Fibroblast of skin of left biceps (primary cell): ENCODE measurements at places on chromosomes 11 and 22.
A peak's percentile ranks its signal among the peaks of the same experiment; 100 is the strongest.

DNA sequence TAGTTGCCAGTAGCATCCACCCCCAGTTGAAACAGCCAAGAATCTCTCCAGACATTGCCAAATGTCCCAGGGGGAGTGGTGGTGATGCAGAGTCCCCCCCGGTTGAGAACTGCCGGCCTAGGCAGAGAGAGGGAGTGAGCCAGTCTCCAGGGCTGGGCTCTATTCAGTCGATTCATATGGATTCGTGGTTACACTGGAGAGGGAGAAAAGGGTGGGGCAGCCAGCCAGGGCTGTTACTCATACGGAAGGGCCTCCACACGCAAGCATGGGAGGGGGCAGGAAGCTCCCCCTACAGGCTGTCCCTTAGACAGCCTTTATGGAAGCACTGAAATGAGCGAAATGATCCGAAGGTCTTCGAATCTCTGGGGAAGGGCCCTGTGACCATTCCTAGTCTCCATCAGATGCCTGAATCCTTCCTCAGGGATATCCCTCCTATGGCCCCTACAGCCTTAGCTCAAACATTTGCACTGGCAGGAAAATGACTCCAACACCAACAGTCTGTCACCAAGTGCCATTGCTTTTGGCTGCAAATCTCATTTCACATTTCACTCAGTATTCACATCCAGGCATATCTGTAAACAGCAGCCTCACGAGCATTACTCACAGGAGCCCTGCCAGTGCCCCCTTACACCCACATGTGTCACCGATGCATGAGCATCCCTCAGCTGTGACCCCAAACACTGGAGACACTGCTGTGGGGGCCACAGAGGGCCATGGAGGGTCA lies 18.4 kb upstream of the TLCD5 start:
- peak; percentile 79 for DNase-seq

DNA sequence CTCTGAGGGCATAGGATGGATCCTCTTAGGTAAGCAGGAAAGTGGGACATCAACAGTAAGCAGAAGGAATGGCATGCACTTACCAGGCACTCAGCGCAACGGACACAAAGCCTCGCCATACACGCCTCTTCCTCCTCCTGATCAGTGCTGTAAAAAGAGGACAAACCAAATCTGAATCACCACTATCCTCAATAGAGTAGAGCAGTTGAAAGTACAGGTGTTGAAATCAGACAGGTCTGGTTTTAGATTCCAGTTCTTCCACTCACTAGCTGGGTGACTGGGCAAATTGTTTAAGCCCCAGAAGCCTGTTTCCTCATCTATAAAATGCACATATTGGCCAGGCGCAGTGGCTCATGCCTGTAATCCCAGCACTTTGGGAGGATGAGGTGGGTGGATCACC lies 8.6 kb upstream of the JAML start:
- DNase-seq, result no peak

- no peak for DNase-seq
Measured at GRCh38 chr11:35011944-35012343, 95.5 kb downstream of the PDHX start.

GRCh38 chr11:13289081-13289480 lies 11.5 kb downstream of the BMAL1 start:
- DNase-seq, result no peak

GRCh38 chr11:1043563-1044096 lies 7.1 kb upstream of the MUC6 start:
- no peak for DNase-seq

GRCh38 chr22:45238957-45239680 lies 1.6 kb downstream of the KIAA0930 start:
- no peak for DNase-seq

- no peak for DNase-seq
Measured at GRCh38 chr11:86606836-86607481, 65.5 kb downstream of the ME3 start.

DNA sequence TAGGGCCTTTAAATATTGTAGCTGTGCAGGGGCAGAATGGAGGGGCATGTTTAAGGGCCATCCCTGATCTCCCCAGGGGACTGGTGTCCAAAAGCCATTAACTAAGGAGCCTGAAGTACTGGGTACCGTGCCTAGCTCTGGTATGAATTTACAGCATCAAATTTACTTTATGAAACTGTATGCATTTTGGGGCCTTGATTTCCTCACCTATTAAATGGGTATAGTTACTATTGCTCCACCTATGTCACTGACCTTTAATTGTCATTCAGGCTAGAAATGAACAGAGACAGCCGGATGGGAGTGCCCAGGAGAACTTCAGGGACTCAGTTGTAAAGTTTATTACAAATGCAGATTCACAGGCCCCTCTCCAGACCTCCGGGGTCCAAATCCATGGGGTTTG lies 11.8 kb upstream of the TP53I11 start:
- DNase-seq, result no peak

DNA sequence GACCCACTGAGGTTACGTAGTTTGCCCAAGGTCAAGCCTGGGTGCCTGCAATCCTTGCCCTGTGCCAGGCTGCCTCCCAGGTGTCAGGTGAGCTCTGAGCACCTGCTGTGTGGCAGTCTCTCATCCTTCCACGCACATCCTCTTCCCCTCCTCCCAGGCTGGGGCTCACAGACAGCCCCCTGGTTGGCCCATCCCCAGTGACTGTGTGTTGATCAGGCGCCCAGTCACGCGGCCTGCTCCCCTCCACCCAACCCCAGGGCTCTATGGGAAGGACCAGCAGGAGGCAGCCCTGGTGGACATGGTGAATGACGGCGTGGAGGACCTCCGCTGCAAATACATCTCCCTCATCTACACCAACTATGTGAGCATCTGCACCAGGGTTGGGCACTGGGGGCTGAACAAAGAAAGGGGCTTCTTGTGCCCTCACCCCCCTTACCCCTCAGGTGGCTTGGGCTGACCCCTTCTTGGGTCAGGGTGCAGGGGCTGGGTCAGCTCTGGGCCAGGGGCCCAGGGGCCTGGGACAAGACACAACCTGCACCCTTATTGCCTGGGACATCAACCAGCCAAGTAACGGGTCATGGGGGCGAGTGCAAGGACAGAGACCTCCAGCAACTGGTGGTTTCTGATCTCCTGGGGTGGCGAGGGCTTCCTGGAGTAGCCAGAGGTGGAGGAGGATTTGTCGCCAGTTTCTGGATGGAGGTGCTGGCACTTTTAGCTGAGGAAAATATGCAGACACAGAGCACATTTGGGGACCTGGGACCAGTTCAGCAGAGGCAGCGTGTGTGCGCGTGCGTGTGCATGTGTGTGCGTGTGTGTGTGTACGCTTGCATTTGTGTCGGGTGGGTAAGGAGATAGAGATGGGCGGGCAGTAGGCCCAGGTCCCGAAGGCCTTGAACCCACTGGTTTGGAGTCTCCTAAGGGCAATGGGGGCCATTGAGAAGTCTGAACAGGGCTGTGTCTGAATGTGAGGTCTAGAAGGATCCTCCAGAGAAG lies 1.6 kb downstream of the GSTP1 start:
- DNase-seq, result no peak

DNA sequence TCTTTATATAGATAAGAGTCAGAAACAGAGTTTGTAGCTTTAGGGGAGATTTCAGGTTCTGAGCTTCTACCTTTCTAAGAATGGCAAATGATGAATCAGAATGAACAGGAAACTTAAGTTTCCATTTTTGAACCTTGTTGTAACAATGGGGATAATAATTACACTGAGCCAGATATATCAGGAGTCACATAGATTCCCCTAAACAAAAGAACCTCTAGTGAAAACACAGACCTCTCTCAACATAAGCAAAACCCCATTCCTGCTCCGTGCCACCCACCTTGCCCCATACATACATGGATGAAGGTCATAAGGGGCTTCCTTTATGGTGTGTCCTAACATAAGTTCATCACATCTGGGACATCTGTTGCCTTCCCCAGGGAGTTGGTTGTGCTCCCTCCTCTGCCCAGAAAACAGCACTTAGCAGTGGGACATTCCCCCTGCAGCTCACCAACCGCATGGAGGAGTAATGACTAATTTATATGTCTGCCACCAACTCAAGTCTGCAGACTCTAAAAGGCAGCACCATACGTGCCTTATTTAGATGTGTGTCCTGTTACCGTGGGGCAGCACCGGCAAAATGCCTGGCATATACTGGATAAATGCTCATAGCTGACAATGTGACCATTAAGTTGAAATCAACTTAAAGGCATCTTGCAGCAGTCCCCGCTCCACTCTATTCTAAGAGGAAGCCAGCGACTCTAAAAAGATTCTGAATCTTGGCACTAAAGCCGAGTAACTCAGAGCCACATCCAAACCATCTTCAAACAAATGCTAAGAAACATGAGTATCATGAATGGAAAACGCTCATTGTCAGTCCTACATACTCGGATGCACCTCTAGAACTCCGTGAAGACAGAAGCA lies 8.0 kb downstream of the JAML start:
- DNase-seq, result no peak

DNA sequence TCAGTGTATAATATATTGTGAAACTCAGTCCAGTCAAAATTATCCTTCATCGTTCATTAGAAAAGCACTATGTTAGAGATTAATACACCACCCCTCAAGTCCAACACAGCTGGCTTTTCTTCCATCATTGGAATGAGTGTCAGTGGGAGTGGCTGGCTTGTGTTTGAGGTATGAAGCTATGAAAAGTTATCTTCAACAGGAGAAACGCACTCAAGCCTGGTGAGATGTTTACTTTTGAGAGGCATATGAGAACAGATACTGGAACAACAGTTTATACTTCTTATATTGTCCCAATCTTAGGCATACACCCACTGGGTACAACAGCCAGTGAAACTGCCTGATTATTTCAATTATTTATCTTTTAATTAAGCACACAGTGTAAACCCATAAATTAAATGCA lies 34.3 kb downstream of the PLEKHB1 start:
- no peak for DNase-seq

GRCh38 chr11:64778223-64778472 lies 194 bp downstream of the SF1 start:
- DNase-seq, result no peak

DNA sequence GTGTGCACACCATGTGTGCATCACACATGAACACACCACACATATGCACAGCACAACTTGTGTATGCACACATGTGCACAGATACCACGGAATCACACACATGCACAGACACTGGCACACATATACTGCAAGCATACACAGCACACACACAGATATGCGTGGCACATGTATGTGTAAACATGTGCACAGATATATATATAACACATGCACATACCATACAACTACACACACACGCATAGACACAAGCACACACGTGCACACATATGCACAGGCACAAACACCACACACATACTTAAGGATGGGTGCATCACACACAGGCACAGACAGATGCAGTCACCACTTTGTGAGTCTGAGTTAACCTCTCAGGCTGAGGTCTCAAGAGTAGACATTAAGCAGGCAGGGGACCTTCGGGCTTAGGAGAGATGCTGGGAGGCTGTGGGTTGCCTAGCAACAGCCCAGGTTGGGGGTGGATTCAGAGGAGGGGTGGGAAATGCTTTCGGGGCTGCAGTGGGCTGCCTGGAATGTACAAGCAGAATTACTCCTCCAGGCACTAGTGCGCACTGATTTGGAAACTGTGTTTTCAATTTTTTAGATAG lies 82.9 kb downstream of the MYO18B start:
- no peak for DNase-seq

DNA sequence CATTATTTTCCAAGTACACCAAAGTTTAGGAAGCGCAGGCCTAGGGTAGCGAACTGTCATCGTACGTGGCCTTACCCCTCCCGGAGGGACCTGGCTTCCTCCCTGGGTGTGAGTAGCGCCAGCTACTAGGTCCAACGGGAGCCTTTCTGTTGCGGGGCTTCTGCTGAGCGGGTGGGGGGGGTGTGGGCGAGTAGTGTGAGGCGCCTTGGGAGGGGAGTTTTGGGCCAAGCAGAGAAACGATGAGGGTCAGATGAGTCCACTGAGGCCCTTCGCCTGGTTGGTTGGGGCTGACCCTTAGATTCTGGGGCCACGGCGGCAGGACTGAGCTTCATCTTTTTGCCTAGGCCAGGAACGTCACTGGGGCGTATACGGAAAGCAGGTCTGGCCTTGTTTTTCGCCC lies 868 bp downstream of the TEF start:
- no peak for DNase-seq

GRCh38 chr22:36327922-36328551 lies 59.7 kb downstream of the MYH9 start:
- DNase-seq, result no peak

DNA sequence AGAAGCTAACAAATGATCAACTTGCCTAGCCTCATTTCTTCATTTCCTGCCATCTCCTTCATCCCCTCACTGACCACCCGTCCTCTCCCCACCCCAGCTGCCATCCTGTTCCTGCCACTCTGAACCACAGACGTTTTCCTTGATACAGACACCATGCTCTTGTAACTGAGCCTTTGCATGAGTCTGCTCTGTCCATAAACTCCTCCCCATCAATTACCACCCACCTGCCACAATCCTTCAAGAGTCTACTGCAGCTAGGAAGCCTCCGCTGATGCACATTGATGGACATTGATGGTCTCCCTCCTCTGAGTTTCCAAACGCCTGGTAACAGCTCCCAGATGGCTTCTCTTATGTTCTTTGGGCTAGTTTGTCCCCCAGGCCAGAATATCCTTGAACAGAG lies 193.8 kb downstream of the DBX1 start:
- no peak for DNase-seq

DNA sequence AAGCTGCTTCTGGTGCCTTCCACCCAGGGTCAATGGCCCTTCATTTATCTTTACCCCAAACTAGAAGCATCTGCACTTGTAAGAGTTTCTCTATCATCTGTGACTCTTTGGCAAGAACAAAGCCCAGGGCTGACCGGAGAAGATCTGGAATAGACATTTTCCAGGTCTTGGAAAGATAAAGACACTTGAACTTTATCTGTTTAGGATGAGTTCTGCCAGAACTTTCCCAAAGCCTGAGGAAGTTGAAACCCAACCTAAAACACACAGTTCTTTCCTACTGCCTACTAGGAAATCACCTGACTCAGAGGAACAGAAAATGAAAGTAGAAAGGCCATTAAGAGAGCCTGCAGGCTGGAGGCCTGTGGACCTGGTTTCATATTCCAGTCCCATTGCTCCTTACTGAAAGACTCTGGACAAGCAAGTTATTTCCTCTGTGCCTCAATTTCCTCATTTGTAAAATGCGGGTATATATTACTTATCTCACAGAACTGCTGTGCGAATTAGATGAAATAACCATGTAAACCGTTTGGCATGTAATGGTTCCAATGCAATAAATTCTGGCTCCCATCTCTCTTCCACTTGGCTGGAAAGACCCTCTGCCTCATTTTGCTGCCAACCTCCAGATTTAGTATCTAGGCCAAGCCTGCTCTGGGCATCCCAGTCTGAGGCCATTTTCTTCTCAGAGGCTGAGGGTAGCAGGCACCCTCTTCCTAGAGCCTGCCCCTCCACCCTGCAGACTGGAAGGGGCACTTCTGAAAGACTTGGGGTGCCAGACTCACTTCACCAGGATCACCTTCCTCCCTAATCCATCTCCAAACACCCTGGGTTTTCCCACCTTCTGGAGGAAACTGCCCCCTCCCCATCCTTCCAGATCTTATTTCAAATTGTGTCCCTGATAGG lies 1.2 kb downstream of the UBE2L6 start:
- DNase-seq, result no peak

DNA sequence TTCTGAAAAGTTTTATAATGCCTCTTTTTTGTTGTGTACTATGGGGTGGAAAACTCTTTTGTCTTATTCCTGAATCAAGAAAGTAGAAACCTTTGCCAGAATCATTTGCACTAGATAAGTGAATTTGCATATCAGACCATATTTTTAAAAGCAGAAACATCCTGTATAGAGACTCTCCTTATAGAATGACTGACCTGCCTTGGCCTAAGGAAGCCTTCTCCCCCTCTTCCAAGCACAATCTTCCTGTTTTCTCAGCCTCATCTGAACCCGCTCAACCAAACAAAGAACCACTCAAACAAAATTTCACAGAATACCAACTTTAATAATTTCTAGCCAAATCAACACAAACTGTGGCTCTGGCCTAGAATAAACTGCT lies 60.3 kb downstream of the SIK3 start:
- DNase-seq, result no peak
